Thoracic aorta (tissue), 2 donors: ENCODE measurements at places on chromosomes 13 and 19.

DNA sequence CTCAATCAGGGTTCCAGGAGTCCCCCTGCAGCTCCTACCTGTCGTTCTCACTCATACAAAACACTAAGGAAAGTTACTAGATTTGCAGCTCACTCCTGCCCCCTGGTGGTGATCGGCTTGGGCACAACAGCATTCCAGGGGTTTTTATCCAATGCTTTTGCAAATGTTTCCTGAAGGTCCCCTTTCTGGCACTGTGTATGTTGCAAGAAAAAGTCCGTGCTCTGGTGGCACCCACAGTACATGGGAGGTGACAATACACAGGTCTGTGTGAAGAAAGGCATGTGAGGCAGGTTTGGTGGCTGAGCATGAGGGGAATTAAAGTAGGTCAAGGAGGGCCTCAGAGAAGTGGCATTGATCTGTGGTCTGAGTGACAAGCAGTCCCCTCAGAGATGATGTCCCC, 8.6 kb upstream of the TYK2 start:
- peak; percentile 76 for DNase-seq

GRCh38 chr13:80082396-80083080, 258.4 kb downstream of the SPRY2 start:
- no peak for DNase-seq

- DNase-seq: no peak
Measured at GRCh38 chr19:16022681-16023080, 53.6 kb upstream of the TPM4 start.

- DNase-seq: peak; percentile 52
Measured at GRCh38 chr19:6062274-6062673, 48.0 kb downstream of the RFX2 start.

DNA sequence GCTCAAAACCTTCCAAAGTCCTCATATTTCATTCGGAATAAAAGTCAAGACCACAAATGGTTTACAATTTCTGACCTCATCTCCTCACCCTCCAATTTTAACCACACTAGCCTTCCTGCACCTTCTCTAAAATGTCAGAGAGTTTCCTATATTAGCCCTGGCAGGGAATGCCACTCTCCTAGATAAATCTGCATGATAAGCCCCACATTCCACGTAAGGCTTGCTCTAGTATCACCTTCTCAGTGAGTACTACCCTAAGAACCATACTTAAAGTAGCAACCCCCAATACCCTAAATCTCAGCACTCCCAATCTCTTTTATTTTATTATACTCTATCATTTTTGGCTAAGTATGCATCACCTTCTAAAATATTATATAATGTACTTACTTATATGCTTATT, 100.5 kb upstream of the SLITRK5 start:
- no peak for DNase-seq

DNA sequence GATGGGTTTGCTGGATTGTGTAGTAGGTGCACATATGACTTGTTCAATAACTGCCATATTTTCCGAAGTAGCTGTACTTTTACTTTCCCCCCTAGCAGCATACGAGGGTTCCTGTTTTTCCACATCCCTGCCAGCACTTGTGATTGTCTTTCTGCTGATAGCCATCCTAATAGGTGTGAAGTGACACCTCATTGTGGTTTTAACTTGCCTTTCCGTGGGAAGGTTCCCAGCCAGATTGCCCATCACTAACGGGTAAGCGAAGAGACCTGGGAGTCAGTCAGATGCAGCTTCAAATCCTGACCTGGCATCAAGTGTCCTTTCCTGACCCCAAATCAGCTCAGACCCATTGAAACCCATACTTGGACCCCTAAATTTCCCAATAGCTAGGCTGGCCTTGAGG, 4.5 kb downstream of the CLPTM1 start:
- no peak for DNase-seq

DNA sequence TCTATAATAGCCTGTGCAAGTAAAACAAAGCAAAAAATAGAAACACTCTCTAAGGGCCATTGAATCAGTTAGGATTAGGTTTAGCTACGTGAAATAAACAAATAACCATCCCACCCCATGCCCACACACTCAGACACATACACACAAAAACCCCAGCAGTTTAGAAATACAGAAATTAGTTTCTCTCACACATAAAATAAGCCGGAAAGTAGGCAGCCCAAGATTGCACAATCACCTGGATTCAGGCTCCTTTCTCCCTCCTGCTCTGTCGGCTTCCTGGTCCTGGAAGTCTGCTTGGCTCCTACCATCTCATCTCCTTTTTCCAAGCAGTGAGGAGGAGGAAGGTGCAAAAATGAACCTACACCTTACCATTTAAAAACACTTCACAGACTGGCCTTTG, 22.6 kb upstream of the USP12 start:
- no peak for DNase-seq

GRCh38 chr13:52758114-52758513, 18.5 kb upstream of the CNMD start:
- no peak for DNase-seq

DNA sequence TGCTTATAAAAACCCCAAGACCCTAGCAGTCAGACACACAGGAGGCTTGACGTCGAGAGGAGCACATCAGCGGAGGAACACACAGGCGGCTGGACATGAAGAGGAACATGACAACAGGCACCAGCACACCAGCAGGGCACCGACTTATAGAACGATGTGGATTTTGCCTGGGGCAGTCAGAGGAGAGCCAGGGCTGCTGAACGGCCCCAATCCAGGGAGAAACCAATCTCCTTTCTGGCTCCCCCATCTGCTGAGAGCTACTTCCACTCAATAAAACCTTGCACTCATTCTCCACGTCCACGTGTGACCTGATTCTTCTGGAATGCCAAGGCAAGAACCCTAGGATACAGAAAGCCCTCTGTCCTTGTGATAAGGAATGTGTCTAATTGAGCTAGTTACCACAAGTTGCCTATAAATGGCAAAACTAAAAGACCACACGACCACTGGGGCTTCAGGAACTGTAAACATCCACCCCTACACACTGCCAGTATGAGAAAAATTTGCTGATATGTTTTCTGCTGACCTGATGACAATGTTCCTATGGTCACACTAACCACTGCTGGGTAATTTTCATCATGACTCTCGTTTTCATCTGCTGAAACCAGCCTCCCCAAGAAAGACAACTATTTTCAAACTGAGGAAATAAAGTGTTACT, 35.8 kb upstream of the CEACAM21 start:
- no peak for DNase-seq

GRCh38 chr13:99313501-99313900, 6.3 kb upstream of the GPR183 start:
- DNase-seq: no peak

- no peak for DNase-seq
Measured at GRCh38 chr13:78131811-78132210, 213.2 kb upstream of the EDNRB start.

DNA sequence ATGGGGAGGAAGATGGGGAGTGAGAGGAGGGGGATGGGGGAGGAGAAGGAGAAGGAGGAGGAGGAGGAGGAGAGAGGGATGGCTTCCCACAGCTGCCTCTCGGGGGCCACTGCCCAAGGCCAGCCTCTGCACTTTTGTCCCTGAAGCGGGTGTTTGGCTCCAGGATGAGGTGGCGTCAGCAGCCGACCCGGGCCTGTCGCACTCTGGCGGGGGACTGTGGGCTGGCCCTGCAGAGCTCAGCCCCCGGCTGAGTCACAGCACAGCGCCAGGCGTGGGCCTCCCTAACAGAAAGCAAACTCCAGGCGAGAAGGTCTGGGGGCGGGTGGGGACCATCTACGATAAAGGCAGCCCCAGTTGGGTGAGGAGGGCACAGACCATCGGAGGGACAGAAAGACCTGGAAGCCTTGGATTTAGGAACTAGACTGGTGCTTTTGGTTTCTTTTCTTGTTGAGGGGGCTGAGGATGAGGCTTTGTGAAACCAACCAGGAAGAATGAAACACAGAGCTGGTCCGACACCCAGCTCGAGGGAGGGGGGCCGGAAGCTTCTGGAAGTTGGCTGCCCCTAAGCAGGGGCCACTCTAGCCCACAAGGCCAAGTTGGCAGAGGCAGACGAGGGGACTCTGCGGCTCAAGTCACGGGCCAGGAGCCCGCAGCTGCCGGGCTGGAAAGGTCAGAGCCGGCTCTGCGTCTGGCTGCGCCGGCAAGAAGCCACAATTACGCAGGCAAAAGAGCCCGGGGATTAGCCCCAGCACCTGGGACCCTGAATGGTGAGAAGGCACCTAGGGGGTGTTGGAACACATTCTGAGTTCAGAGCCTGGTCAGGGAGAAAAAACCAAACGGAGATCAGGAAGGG, 18.2 kb downstream of the LSM4 start:
- DNase-seq: peak; percentile 69

- DNase-seq: no peak
Measured at GRCh38 chr19:16722591-16722990, 2.9 kb downstream of the NWD1 start.
